ENCODE measurements at places on chromosomes 5 and 9.

DNA sequence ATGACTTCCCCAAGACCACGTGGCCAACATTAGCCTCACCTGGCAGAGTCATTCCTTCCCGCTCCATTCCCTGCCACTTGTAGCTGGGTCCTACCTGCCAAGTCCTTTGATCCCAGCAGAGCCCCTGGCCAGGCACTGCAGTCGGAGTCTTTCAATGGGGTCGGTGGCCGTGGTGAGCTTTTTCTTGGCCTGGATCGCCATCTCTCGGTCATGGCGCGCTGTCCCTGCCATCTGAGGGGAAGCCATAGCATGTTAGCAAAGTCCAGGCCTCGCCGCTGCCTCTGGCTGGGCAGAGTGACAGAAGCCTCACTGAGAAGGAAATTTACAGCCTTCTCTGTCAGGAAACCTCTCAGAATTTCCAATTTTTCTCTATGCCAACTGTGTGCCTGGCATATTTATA is 17.5 kb downstream of the CAPSL start:
- DNase-seq, result no peak

DNA sequence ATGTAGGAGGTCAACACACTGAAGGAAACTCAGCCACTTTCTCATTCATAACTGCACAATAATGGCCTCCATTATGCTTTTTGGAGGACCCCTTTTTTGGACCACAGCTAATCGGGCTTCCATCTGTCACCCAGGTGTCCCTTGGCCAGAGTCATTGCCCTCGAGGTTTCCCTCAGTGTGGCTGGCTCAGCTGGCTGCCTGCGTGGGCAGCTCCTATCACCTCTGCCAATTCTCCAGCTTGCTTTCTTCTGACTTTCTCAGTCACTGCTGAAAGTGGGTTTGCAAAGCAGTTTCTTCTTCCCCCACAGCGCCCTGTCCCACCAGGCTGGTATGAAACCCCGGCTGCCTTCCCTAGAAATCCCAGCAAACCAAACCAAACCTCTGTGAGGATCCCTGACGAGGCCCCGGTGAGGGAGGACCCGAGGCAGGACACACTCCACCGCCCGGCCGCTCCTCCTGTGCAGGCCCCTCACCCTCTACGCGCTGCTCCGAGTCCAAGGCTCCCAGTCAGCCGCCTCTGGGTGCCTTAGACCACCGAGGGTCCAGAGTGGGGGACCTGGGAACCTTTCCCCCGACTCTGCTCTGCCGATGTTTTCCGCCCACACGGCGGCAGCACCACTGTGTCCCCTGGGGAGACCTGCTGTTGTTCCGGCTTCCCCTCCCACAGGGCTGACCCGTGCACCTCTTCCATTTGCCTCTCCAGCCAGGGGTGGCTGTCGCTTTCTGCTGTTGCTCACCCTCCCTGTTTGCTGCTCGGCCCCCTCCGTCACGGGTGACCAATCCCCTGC is 109.5 kb downstream of the TENT4A start:
- no peak for DNase-seq

- DNase-seq, result no peak
Observed at GRCh38 chr5:61232490-61233050, 70.3 kb upstream of the SMIM15 start.

DNA sequence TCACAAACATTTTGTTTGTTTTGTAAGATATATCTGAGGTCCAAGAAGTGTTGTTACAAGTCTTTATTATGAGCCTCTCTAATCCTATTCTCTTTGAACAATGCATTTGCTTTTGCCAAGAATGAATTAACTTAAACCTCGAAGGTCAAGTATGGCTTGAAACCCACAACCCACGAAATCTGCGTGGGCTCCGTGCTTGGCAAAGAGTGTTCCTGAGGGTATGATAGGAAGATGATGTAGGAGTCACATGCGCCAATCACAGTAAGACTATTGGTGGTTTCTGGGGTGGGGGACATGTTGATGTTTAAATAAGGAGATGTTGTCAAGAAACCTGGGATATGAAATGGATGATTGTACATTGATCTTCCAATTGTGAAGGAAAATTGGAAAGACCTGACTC is 330.8 kb upstream of the RFX3 start:
- no peak for DNase-seq

DNA sequence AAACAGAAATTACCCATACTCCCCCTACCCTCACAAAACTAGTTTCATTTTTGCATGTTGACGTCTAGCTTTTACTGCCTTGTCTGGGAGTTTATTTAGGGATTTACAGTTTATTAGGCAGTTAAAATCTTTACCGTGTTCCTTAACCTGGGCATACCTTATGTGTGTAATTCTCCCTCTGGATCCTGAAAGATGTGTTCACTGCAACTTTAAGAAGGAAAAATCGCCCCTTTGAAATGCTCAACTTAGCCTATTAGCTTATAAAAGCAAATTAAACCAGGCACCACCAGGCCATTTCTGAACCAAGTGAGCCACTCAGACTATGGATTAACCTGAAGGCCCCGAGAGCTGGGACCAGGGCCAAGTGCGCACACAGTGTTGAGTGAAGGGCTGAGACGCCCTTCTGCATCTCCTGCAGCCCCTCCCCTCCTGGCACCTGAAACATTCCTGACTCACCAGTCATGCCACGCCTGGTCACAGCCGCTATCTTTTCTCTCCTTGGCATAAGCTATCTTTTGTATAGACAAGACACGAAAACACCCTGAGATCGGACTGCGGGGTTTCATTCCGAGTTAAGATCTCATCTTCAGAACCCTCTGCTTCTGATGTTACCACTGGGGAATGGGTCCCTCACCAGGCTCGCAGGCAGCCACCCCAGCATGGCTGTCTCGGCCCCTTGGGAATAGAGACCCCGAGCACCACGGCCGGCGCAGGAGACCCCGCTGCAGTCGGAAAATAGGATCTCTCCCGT is 111.9 kb downstream of the ROR2 start:
- DNase-seq, result no peak

DNA sequence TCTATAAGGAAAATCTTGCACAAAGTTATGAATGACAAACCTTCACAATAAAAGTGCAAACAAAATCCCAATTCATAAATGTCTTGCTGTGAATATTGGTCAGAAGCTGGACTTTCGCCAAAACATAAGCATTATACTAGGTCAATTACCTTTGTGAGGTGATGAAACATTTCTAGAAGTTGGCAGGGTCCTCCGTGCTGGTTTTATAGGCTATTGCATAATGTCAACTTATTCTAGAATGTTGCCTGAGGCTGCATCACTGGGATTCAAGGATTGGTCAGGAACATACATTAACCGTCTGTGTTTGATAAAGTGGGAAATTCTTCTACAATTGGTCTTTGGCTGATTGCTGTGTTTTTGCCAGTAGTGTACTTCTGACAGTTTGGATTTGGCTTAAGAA is 49.8 kb upstream of the PALM2AKAP2 start:
- DNase-seq, result no peak

- DNase-seq, result no peak
Observed at GRCh38 chr9:6790866-6791265, 33.1 kb downstream of the KDM4C start.

DNA sequence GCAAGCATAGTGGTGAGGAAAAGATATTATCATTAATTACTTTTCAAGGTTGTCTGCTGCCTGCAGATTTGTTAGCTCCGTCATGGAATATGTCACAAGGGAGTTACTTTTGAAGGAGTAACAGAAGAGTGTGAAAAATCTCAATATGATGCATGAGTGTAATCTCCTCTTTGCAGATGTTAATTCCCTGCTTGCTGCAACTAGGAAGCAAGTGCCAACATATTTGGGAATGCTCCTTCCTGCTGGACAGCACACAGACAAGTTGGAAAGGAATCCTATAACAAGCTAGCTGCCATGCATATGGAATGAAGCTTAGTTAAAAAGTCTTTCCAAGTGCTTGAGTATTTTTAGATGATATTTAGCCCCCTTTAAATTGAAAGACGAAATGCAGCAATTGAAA is 2023.6 kb upstream of the CDH6 start:
- no peak for DNase-seq

GRCh38 chr5:157076558-157076957 is 17.6 kb upstream of the HAVCR1 start:
- no peak for DNase-seq

DNA sequence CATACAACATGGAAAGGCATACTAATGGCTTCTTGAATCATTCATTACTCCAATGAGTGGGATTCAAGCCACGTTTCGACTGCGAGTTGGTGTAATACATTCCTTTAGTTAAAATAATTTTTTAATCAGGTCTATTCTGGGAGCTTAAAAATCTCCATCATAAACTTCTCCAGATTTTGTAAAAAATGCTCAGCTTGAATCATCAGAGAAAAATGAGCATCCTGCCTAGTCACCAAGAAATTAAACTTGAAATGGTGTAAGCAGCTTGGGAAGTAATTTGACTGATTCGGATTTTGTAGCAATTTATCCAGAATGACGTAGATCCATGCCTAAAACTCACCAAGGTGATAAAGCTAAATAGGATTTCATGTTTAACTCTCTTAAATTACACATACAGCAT is 165.7 kb downstream of the SLCO4C1 start:
- DNase-seq, result no peak

DNA sequence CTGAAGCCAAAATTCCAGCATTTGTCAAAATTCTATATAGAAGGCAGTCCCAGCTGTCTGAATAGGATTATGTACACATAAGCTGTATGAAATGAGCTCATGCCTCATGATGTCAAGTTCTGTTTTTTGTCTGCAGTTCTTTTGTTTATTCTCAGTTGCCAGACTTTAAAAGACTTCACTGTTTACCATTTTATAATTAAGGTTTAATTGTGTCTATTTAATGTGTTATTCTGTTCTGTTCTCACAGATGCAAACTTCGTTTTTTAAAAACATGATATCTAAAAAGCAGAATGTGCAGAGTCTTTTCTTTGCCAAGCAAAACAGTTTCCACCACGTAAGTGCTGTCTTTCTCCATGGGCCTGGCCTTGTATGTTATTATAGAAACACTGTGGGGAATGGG is 31.1 kb downstream of the ERAP1 start:
- no peak for DNase-seq

- no peak for DNase-seq
Observed at GRCh38 chr9:34430843-34431437, 27.4 kb downstream of the FAM219A start.

GRCh38 chr9:89494199-89494598 is 3.7 kb downstream of the SEMA4D start:
- DNase-seq, result no peak

- no peak for DNase-seq
Observed at GRCh38 chr9:112881331-112881730, 9.3 kb downstream of the SLC46A2 start.

GRCh38 chr5:36607114-36607571 is 737 bp downstream of the SLC1A3 start:
- no peak for DNase-seq

DNA sequence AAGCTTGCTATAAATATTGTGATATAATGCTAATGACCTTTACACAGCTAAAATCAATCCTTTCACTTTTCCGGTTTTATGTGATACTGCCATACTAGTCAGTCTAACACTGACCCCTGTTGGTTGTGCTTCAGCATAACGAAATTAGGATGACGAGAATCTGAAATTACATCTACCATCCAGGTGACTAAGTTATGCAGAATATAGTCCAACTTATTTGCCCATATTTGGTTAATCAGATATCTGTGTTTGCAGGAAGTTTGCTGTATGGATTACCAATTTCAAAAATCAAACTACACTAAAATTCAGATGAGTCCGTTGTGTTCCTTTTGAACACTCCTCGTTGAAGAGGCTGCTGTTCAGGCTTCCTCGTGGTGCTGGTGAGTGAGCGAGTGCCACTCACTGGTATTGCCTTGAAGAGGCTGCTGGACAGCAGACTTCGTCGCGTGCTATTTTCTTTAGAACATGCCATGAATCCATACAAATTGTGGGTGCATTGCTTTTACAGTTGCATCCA is 32.5 kb downstream of the TENT4A start:
- DNase-seq, result no peak

GRCh38 chr5:55986931-55987330 is 7.8 kb downstream of the IL6ST start:
- no peak for DNase-seq

GRCh38 chr9:34710023-34710422 is at the start of gene CCL21:
CCL21 (minus strand) TSS chr9:34710136; CDS start chr9:34710066, 70 bp downstream.
- no peak for DNase-seq

GRCh38 chr5:175821790-175822211 is 49.6 kb upstream of the CPLX2 start:
- no peak for DNase-seq

DNA sequence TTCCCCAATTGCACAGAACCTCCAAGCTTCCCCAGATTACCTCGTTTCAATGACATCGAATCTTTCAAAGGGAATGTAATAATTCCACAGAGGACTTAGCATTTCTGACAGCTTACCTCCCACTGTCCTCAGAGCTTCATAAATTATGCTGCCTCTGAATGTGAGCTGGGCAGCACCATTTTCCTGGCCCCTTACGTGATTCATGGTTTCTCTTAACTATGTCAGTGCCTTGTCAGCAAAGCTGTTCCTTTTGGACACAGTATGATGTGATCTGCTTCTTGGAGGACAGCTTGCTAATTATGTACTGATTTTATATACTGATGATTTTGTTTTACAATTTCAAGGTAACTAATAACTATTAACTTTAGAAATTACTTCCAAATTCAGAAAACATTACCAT is 27.7 kb upstream of the SSBP2 start:
- DNase-seq, result no peak

DNA sequence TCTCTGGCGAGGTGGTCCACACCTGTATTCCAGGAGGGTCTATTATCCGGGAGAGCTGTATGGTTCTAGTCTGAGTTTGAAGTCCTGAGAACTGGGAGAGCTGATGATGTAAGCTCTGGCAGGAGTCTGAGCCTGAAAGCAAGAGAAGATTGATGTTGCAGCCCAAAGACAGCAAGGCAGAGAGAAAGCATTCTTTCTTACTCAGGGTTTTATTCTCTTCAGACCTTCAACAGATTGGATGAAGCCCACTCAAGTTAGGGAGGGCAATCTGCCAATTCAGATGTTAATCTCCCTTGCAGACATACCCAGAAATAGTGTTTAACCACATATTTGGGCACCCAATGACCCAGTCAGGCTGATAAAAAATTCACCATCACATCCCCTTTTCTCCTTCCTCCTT is 159.1 kb downstream of the CCDC171 start:
- no peak for DNase-seq

DNA sequence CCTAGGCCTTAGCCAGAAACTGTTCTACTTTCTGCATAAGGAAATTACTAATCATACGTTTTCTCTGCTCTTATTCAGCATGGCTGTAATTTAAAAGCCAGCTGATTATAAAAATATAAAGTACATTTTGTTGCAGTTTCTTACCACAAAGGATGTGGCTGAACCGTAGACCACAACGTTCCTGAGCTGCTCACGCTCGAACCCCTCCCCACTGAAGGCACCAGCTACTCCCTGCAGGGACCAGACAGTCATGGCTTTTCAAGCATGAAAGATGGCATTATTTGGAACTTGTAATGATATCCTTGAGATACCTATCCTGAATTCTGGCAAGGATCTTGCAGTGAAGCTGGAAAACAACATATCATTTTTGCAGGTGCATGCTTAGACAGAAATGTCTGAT is 91.8 kb upstream of the DMRT1 start:
- peak; percentile 31 for DNase-seq

DNA sequence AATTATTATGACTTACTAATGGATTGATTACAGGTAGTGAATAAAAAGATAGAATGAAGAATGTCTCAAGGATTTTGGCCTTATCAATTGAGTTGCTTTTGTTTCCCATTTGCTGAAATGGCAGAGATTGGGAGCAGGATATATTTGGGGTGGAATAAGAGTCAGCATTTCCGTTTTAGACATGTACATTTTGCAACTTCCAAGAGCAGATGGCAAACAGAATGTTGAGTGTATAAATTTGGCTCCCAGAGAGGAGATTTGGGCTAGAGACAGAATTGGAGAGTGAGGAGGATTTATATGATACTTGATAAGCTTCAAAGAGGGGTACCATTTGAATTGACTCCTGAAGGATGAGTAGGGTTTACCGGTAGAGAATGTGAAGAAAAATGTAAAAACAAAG is 437.9 kb upstream of the PAPPA start:
- DNase-seq, result no peak
